NCI-H2029 (cell line): ENCODE measurements at places on chromosomes 11 and 22.

DNA sequence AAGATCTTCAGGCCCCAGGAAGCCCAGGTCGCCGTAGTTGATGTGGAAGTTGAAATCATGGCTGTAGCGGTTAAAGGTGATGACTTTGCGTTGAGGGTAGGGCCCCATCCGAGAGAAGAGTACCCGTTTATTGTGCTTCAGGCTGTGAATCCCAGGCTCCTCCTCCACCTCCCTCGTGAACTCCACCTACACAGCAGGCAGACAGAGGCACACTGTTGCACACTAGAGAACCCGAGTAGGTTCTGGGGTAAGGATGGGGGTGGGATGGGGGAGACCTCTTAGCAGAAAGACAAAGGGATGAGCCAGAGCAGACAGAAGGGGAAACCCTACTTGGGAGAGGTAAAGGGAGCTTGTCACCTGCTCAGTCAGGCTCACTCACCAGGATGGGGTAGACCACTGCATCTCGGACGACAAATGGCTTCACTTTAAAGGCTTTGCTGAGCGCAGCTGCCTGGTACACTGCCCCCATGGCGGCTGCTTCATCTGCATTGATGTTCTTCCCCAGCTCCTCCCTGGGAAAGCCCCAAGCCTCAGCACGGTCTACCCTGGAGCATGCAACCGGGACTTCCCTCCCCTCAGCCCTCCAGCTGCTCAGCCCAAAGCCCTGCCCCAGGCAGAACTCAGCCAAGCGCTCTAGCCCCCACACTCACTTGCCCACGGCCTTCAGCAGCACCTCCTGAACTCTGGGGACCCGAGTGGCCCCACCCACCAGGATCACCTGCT, 5.4 kb downstream of the HYOU1 start:
- no peak for DNase-seq

- no peak for DNase-seq
These were observed 111.8 kb upstream of the API5 start for GRCh38 chr11:43200031-43200430.

DNA sequence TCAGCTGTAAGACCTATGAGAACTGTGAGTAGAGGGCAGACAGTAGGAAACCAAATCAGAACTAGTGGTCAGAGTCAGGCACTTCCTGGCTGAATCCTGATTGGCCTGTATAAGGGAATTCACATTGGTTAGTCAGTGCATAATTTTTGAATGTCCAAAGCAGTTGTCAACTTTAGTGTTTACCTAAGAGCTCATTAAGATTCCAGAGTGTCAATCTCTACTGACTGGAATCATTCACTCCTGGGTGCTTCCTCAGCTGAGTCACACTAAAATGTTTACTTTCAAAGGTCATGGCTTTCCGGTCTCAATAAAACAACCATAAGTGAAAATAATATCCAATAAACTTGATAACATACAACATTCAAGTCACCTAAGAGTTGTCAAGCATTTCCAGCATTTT, 306.1 kb downstream of the C11orf87 start:
- DNase-seq: no peak

- DNase-seq: no peak
These were observed 13.8 kb upstream of the RBM4B start for GRCh38 chr11:66691311-66691980.
